Type B pancreatic cell (in vitro differentiated cells): ENCODE measurements at places on chromosomes 16 and 17. TPM values are rescaled to one million over a fixed set of nuclear protein-coding genes. Genes with fewer than 3 reads are reported as not detected.

GRCh38 chr17:73400915-73401545, 89.2 kb upstream of the CDC42EP4 start:
- no peaks in the 10 kb centered on the region for H3K27me3 ChIP-seq
- H3K4me1 ChIP-seq = peaks cover 8% of the 10 kb centered on the region
- DNase-seq = no peak
- no peaks in the 10 kb centered on the region for H3K36me3 ChIP-seq

- H3K27ac ChIP-seq = no peak overlapping the region
- peaks cover 7% of the 10 kb centered on the region for H3K36me3 ChIP-seq
- no peak overlapping the region for H3K4me3 ChIP-seq
- peaks cover 16% of the 10 kb centered on the region for H3K4me1 ChIP-seq
- DNase-seq = no peak
These were observed 3.3 kb downstream of the PGAP3 start for GRCh38 chr17:39684369-39685192.

- no peaks in the 10 kb centered on the region for H3K4me1 ChIP-seq
- H3K4me3 ChIP-seq = no peak overlapping the region
- DNase-seq = no peak
These were observed 19.1 kb downstream of the CAPNS2 start for GRCh38 chr16:55585631-55586030.

DNA sequence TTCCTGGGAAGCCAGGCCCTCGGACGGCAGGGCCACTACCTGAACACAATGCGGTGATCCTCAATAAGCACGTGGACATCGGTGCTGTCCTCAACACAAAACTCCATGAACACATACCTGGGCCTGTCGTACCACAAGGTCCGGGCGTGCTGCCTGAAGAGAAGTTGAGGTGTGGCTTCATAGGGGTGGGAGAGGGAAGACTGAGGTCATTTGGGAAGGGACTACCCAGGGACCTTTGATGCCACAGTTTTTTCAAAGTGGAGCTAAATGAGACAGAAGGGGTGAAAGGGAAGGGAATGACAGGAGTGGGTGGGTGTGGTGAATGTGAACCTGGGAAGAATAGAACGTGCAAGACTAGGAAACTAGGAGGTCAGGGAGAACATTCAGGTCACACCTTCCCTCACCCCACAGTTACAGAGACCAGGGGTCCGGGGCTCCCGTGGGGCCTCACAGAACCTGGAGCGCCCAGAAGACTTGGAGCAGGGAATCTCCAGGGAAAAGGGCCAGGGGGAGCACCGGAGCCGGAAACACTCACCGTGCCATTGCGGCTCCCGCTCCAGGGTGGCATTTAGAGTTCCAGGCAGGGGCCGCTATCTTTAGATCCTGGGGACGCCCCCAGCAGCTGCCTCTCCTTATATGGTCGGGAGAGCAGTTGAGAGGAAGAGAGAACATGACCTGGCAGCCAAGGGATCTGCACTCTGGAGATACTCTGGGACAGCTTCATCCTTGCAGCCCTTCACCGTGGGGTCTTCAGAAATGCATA, at the start of gene PTGES3L:
Gene PTGES3L (minus strand): TSS at position 570 of the 763 bp plus-strand sequence. CDS start 27 bp downstream, at position 543.
- H3K36me3 ChIP-seq = peaks cover 5% of the 10 kb centered on the region
- peak within 1 kb of the TSS; percentile 98 for H3K27ac ChIP-seq
- peaks cover 13% of the 10 kb centered on the region for H3K4me1 ChIP-seq
- H3K4me3 ChIP-seq = peak within 1 kb of the TSS; percentile 99
- no peaks in the 10 kb centered on the region for H3K27me3 ChIP-seq
- no peak for DNase-seq

- no peak for DNase-seq
- no peak overlapping the region for H3K4me3 ChIP-seq
- H3K36me3 ChIP-seq = peaks cover 16% of the 10 kb centered on the region
- no peak overlapping the region for H3K27ac ChIP-seq
These were observed 128.5 kb downstream of the MRTFB start for GRCh38 chr16:14199624-14200023.

GRCh38 chr17:50638966-50639713, 4.5 kb downstream of the ABCC3 start:
- DNase-seq = no peak
- H3K36me3 ChIP-seq = no peaks in the 10 kb centered on the region
- peak overlapping the region; percentile 43 for H3K27ac ChIP-seq
- H3K4me1 ChIP-seq = peaks cover 16% of the 10 kb centered on the region
- peaks cover 38% of the 10 kb centered on the region for H3K27me3 ChIP-seq

- peaks cover 20% of the 10 kb centered on the region for H3K4me1 ChIP-seq
- no peak for DNase-seq
- H3K36me3 ChIP-seq = peaks cover 13% of the 10 kb centered on the region
- H3K27ac ChIP-seq = peak overlapping the region; percentile 97
- peak overlapping the region; percentile 97 for H3K4me3 ChIP-seq
These were observed 723 bp downstream of the TRIM37 start for GRCh38 chr17:59105852-59106462.

DNA sequence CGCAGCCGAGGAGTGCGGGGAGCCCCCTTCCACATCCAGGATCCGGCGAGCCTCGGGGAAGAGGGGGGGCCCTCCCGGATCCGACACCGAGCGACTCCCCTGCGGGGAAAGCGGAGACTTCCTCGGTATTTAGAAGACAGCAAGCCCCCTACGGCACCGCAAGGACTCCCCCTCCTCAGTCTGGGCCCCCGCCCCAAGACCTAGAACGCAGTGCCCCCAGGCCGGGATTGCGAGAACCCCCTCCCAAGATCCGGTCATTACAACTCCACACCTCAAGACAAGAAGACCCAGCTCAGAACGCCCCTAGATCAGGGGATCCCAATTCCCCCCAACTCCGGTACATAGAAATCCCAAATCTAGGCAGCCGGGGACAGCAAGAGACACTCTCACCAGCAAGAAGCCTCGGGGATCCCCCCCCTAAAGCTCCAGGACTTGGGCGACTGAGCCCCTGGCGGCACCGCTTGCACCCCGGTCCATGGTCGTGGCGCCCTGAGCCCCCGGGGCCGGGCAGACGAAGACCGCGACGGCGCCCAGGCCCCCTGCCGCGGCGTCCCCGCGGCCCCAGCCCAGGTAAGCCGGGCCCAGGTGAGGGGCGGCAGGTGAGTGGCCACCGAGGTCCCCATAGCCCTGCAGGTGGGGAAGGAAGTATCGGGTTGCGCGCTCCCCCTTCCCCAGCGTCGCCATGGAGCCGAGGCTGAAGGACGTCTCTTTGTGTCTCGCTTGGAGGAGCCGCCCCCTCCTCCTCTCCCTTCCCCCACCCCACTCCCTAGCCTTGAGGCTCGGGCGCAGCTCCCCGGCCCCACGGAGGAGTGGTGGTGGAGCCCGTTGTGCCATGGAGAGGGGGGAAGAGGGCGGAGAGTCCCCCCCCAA, 641 bp downstream of the SBK1 start:
- no peak for DNase-seq
- peak overlapping the region; percentile 91 for H3K4me3 ChIP-seq
- H3K4me1 ChIP-seq = peaks cover 19% of the 10 kb centered on the region
- no peaks in the 10 kb centered on the region for H3K36me3 ChIP-seq
- H3K27ac ChIP-seq = peak overlapping the region; percentile 63

GRCh38 chr17:55584055-55584685, 72.9 kb upstream of the SMIM36 start:
- H3K4me1 ChIP-seq = peaks cover 30% of the 10 kb centered on the region
- no peak overlapping the region for H3K27ac ChIP-seq
- DNase-seq = no peak
- no peaks in the 10 kb centered on the region for H3K27me3 ChIP-seq

Gene IGFBP4
- 25.7 and 78.2 TPM in 2 replicates for total RNA-seq

Gene TMEM88
- total RNA-seq = 4.5 and 10.2 TPM in 2 replicates

Gene KCNH4
- not detected in 2 replicates for total RNA-seq

Gene SHCBP1
- total RNA-seq = 5.4 and 12.7 TPM in 2 replicates

Gene PRKAR1A
- 242 and 263 TPM in 2 replicates for total RNA-seq

Gene ACE
- total RNA-seq = 3.6 and 9.1 TPM in 2 replicates

Gene PRRT2
- 1.4 and 15.1 TPM in 2 replicates for total RNA-seq

Gene ATP1B2
- total RNA-seq = 1.9 and 4.8 TPM in 2 replicates

Gene C17orf67
- total RNA-seq = 2.0 and 4.1 TPM in 2 replicates

Gene KRT40
- total RNA-seq = 2.3 and 5.5 TPM in 2 replicates

Gene CACNA1G
- 1.9 and 27.8 TPM in 2 replicates for total RNA-seq
